Neural crest cell (in vitro differentiated cells): ENCODE measurements at places on chromosomes 2 and 18.
A peak's percentile ranks its signal among the peaks of the same experiment; 100 is the strongest.

GRCh38 chr2:128469875-128470274, 151.2 kb upstream of the HS6ST1 start:
- DNase-seq, result no peak

DNA sequence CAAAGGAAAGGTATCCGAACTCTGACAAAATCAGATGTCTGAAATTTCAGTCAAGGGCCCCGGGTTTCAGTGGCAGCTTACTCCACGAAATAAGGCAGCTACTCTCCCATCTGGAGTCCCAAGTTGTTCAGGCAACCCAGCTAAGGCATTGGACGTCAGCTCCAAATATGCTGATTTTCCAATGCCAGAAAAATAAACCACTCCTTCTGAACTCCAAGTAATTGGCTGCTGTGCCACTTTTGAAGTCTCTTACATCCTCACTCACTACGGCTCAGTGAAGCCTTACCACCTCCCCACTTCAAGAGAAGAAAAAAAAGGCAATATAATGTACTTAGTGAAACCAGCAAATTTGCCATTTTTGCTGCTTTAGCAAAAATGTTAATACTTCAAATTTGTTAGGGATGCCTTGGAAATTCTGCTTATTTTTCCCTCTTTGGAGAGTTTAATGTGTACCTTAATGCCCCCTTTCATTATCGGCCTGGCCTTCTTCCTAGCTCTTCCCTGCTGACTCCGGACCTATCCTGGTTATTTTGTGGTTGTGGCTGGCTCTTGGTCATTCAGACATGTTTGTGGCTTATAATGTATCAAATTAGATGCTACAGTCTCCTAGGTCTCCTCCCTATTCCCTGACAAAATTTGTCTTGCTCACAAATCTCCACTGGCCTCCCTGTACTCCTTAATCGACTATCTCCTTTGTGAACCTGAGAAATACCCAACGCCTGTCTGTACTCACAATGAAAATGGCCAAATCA, 589.2 kb upstream of the ZEB2 start:
- DNase-seq, result no peak

GRCh38 chr2:110714452-110715224, 17.7 kb upstream of the ACOXL start:
- no peak for DNase-seq

- no peak for DNase-seq
Measured at GRCh38 chr2:202172439-202173211, 65.8 kb downstream of the SUMO1 start.

GRCh38 chr2:174326161-174327020, 8.4 kb upstream of the SP9 start:
- peak; percentile 22 for DNase-seq

- DNase-seq, result no peak
Measured at GRCh38 chr2:69911985-69912563, 2.8 kb upstream of the MXD1 start.

DNA sequence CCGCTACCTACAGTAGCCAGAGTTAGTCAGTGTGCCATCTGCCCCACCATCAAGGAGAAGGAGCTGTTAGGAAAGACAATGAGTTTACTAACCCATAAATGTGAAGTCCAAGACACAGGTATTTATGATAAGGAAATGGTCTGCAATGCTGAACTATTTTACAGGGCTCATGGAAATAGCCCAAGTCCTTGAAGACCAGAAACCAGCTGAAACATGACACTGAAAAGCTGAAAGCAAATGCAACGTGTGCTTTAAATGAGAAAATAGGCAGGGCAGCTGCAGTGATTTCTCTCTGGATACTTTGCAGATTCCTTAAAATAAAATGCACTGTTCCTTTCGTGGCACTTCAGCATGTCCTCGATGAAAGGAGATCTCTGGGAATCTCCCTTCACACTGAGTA, 256.4 kb upstream of the TCF4 start:
- no peak for DNase-seq

GRCh38 chr18:79529296-79529695, 133.6 kb downstream of the NFATC1 start:
- no peak for DNase-seq
